ENCODE measurements at places on chromosomes 5 and 9.

GRCh38 chr9:71901695-71902597 is 9.0 kb downstream of the ABHD17B start:
- no peak for DNase-seq

GRCh38 chr9:97710356-97711222 is 13.4 kb upstream of the XPA start:
- DNase-seq, result no peak

GRCh38 chr5:92613546-92613945 is 967.5 kb downstream of the NR2F1-AS1 start:
- no peak for DNase-seq

DNA sequence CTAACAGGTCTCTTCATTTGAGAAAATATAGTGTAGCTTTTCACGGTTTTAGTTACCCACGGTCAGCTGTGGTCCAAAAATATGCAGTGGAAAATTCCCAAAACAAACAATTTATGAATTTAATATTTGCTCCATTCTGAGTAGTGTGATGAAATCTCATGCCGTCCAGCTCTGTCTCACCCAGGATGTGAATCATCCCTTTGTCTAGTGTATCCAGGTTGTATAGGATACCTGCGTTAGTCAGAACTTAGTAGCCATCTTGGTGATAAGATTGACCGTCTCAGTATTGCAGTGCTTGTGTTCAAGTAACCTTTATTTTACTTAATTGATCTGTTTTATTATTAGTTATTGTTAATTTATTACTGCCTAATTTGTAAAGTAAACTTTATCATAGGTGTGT is 41.1 kb downstream of the NDUFS4 start:
- DNase-seq, result no peak

- no peak for DNase-seq
Observed at GRCh38 chr9:99274016-99274415, 51.9 kb downstream of the SEC61B start.

DNA sequence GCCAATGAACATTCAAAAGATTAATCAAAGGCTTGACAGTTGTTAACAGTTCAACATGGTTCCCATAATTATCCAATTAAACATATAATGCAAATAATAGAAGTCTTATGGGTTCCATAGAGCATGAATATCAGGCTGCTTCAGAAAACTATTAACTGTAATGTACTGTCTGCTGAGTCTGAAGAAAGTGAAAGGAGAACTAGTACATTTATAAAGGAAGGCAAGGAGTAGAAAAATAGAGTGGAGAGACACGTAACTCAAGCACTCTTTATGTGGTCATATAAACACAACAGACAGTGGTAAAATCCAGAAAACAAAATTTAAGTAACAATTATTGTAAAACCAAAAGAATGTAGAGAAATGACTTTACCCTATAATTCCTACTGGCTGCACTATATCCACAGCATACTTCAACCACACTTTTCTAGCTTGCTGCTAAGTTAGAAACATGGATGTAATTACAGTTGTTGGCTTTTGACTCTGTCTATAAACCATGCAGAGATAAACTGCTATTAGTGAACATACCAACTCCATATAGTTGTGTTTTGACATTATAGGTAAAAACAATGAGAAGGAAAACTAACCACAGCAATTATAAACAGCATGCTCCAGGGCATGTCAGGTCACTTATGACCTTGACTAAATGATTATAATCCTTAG is 32.7 kb downstream of the NFIB start:
- DNase-seq, result no peak

- DNase-seq, result no peak
Observed at GRCh38 chr5:148928141-148928540, 101.7 kb downstream of the ADRB2 start.

- no peak for DNase-seq
Observed at GRCh38 chr5:122327110-122327509, 15.1 kb downstream of the SNCAIP start.

DNA sequence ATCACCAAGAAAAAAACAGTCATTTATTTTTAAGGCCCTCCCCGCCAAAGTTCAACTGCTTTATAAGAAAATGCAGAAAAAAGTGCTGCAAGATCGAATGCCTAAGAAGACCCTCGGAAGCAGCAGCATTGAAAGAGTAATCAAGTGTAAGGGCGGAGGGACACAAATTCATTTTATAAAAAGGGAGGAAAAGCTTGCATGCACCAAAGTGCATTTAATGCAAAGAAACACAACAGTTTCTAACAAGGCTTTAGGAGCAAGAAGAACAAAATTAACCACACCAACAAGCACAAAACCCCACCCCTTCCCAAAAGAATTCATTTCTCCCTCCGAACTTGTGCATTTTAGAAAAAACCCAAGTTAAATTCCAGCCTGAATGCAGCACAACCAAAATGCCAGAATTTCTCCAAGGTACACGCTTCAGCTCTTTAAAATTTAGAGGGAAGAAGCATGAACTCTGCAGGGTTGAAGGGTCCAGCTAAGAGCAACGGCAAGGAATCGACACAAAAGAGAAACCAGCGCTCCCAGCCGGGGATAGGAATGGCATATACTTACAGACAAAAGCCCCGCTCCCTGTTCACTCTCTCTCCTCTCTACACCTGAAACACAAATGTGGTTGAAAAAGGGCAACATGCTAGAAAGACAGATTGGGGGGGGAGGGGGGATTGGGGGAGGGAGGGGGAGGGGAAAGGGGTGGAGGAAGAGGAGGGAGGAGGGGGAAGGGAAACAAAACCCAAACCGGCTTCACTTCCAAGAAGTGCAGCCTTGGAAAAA is at the start of gene NREP:
TSS of gene NREP (minus strand) at position 614 of the 774 bp plus-strand sequence. CDS start 1,422 bp downstream, outside the sequence.
- peak; percentile 35 for DNase-seq

GRCh38 chr9:131076347-131077195 is 19.8 kb upstream of the AIF1L start:
- no peak for DNase-seq

- no peak for DNase-seq
Observed at GRCh38 chr5:30100148-30100713, 1093.3 kb upstream of the CDH6 start.

DNA sequence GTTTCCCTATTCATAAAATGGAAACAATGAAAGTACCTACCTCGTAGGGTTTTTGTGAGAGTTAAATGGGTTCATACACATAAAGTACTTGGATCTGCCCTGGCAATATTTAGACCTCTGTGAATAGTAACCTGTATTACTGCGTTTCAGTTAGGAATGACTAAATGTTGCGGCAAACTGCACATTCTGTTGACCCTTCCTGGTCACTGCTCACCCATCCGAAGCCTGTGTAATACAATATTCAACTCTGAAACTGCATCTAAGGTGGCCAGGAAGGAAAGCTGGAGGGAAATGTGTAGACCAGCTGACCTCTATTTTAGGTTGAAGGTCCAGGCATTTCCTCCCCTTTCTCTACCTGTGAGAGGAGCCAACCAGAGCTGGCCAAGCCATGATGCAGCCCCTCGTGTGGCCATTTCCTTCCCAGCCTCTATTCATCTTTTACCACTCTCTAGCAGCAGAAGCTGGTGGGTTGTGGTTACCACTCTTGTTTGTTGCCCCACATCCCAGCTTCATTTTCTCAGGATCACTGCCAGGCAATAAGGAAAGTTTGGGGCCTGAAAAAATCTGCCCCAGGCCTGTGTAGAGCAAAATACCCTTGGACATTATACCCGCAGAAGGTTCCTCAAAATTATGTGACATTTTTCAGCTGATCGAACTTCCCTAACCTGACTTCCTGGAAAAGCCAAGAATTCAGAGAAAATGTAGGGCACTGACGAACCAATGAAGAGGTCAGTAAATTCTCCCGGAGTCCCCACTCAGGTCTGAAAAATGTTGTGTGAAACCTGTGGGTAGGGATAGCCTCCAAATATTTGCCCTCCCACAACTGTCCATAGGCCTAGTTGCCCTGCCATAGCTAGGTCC is 20.5 kb upstream of the PDCD1LG2 start:
- DNase-seq, result no peak

- no peak for DNase-seq
Observed at GRCh38 chr9:123048748-123049147, 15.3 kb downstream of the GPR21 start.

DNA sequence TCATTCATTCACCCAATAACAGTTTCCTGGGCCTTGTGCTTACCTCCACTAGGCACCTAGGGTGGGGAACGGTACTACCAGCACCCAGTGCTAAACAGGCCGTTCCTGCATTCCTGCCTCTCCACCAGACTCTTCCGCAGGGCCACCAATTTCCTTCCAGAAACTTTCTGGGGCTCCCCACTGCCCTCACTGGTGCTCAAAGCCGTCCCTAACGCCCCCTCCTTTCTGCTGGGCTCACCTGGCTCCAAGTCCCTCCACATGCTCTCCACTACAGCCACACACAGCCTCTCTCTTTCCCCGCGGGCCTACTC is 1.4 kb downstream of the PHF19 start:
- no peak for DNase-seq

DNA sequence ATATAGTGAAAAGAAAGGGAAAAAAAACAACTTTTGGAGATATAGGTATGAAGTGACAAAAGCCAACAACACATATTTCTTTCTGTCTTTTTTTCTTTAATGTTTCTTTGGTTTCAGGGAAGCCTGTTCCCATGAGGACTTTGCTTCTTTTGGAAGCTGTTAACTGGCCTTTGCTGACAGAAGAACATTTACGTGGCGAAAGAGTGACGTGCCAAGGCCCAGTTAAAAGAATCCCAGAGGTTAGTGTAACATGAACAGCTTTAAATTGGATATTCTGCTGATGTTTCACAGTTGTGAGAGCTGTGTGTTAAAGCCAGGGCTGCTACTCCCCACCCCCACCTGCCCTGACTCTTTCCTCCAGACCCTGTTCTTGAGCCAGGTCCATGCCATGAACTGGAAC is 275.9 kb downstream of the CRB2 start:
- no peak for DNase-seq

GRCh38 chr5:181187500-181188213 is 17.3 kb downstream of the TRIM7 start:
- peak; percentile 75 for DNase-seq

DNA sequence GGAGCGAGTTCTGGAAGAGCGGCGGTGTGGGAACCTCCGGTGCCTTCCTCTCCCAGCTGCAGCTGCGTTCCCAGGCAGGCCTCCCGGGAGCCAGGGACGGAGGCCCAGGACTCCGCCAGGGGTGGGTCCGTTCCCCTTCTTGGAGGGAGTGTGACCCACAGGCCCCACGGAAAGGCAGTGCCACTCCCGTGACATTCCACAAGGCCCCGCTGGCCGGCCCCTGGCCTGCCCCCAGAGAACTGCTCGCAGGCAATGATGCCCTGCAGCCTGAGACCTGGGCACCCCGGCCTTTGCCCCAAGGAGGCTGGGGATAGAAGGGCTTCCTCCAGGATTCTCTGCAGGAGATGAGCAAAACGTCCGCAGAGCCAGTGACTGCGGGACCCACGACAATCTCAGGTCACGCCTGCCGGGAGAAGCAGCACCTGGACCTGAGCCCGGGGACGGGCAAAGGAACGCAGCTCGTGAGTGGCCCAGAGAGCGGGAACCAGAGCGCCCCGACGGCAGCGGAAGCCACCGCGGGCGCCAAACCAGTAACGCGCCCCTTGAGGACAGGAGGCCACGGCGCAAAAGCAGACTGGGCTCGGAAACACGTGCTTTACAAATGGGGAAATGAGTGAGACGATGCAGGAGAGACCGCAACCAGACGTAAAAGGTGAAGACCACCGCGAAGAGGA is 9.3 kb downstream of the OBP2B start:
- peak; percentile 36 for DNase-seq

DNA sequence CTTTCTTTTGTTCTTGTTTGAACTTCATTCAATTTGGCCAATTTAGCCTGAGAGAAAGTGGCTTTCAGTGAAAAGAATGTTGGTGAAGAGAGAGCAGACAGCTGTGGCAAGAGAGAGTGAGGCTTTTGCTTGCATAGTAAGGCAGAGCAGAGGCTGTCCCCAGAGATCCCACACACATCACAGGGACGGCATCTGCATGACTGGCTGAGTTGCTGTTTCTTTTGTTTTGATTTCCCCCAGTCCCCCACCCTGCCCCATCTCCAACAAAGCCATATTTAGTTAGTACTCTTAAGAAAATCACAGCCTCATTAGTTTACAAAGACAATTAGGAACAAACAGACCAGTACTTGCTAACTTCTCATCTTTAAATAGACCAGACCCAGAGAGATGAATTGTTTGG is 363.9 kb upstream of the SEMA6A start:
- DNase-seq, result no peak

Data from left ventricle myocardium inferior (tissue), 1 donor.